ENCODE measurements at places on chromosomes 13 and 19.

GRCh38 chr13:34833562-34834182, 108.4 kb upstream of the NBEA start:
- DNase-seq, result no peak

DNA sequence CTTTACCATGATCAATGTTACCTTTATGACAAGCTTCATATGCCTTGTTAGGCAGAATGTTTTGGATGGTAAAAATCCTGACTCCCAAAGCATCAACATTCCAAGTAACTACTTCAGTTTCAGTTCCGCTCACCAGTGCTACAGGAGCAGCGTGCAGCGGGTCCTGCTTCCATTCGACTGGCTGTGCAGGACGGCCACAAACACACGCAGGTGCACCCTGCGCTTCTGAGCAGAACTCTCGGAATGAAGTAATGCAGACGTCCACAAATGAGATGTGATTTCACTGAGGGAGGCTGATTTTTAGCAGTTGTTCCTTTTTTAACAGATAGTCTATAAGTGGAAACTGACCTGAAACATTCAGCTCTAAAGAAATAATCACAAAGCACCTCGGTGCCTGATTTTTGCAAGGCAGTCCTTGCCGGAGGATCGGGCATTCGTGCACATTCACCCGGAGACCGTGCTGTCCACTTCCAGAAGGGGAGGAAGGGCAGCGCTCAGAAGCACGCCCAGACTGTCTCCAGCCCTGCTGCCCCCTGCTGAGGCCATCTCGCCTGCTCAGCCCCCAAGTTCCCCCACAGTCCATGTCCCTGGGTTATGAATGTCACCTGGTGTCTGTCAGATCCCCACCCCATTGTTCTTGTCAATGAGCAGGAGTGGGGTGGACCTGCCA, 85.8 kb downstream of the RAB20 start:
- peak; percentile 87 for DNase-seq

DNA sequence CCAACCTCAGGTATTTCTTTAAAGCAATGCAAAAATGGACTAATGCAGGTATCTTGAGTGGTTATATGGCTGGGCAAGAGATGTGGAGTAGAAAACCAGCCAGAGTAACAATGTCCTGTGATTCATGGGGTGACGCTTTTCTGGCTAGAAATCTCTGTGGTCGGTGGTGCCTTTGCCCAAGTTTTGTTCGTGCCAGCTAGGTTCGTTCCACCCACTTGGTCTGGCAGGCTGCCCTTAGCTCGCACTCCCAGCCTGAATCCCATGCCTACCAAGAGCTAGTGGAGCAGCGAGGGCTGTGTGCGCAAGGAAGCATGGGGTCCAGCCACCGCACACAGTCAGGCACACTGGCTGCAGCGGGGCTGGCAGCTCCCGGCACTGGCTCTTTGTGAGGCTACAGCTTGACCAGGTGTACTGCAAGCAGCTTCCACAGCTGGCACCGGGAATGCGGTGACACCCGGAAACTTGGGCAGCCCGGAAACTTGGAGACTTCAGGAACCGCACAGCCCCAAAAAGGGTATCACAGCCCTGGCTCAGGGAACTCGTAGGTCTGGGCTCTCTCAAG, 349.6 kb upstream of the PCDH20 start:
- no peak for DNase-seq

DNA sequence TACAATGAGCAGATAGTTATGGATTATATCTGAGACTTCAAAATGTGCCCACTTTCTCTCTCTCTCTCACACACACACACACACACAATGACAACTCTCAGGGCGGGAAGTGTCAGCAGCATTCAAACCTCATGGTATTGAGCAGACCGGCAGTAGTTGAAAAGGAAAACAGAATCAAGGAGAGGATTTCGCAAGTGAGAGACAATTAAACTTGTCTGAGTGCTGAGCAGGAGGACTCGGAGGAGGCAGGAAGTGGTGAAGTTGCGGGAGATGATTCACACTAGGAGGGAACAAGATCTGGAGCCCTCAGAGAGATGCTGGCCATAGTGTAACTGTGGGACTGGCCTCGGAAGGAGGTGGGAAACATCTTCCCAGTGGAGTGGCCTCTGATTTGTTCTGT, 353.1 kb downstream of the EFNB2 start:
- DNase-seq, result no peak

GRCh38 chr19:14115756-14116155, 1.8 kb downstream of the PRKACA start:
- no peak for DNase-seq

DNA sequence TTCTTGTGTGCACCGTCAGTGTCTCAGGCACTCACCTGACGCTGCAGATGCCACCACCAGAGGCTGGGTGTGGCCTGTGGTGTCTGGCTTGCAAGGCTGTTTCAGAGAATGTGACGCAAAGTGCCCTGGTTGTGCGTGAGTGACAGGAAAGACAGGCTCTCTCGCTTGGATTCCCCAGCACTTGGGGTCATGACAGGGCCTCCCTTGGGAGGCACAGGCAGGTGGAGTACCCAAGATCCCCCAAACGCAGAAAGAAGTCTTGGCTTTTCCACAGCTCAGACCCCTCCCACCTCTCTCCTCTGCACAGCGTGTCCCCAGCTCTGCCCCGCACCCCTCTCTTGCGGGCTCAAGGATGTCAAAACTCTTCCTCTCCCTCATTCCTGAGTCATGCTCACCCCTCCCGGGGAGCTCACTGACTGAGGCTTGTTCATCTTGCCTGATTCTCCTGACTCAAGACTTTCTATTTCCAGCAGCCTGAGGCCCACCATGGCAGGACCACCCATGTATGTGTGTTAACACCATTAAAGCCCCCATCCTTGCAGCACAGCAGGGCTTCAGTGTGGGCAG, 21.0 kb downstream of the DHX34 start:
- no peak for DNase-seq

- no peak for DNase-seq
Observed at GRCh38 chr13:35524171-35524570, 47.7 kb upstream of the MAB21L1 start.

GRCh38 chr19:40356681-40357595, 8.4 kb downstream of the PLD3 start:
- no peak for DNase-seq

DNA sequence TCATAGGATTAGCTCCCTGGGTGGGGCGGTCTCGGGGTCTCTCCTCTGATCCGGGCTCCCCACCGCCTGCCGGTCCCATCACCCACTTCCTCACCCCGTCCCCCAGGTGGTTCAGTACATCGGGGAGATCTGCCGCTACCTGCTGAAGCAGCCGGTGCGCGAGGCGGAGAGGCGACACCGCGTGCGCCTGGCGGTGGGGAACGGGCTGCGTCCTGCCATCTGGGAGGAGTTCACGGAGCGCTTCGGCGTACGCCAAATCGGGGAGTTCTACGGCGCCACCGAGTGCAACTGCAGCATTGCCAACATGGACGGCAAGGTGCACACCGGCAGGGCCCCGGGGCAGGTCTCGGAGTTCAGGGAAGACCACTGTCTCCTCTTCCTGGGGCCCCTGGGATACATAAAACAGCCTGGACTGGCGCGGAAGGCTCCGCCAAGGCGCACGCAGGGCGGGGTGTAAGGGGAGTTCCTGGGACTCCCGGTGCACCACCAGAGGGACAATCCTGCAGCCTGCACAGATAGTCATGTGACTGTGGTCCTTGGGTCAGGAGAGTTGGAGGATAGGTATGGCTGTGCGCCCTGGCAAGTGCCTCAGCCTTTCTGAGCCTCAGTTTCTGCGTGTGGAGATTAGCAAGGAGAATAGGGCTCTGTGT, 14.2 kb upstream of the PGLS start:
- no peak for DNase-seq

DNA sequence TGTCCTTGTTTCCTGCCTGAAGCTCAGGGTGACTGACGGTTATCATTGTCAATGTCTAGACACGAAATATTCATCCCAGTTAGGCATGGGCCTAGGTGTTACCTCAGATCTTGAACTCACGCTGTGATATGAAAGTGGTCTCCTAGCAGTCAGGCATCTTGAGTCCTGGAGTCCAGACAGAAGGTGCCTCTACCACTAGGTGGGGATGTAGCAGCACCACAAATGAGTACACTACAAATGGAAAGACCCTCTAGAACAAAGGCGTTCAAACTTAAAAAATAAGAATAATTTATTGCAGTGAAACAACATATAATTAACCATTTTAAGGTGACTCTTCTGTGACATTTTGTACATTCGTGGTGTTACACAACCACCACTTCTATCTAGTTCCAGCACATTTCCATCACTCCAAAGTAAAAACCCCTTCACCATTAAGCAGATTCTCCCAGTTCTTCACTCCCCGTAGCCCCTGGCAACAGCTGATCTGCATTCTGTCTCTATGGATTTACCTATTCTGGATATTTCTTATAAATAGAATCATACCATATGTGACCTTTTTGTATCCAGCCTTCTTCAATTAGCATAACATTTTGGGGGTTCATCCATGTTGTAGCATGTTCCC, 11.9 kb upstream of the FRY start:
- DNase-seq, result peak; percentile 10

DNA sequence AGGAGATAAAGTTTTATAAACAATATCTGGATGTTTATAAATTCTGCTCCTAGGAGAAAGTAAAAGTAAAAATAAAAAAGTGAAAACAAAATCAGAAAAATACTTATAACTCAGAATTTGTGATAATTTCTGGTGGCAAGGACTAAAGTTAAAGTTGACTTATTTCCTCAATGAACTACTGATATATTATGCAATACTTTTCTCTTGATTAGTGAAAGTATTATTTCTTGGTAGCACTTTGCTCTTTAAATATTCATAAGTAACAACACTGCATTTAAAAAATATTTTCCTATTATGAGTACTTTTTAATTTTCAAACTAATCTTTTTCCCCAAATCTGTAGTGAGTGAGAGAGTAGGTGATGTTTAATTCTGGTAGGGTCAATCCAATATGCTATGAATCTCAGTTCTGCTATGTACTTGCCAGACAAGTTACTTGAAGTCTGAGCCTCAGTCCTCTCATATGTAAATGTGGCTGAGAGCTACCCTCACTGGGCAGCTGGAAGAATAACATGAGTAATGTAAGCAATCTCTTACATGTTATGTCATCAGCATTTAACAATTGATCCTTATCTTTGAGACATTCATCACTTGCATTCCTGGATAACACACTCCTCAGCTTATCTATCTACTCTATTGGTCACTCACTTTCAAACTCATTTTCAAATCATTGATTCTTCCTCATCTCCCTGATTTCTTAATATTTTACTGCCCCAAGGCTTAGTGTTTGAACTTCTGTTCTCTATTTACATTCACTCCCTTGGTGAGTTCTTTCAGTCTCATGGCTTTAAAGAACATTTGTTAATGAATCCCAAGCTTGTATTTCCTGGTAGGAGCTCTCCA, 239.0 kb downstream of the RGCC start:
- no peak for DNase-seq

DNA sequence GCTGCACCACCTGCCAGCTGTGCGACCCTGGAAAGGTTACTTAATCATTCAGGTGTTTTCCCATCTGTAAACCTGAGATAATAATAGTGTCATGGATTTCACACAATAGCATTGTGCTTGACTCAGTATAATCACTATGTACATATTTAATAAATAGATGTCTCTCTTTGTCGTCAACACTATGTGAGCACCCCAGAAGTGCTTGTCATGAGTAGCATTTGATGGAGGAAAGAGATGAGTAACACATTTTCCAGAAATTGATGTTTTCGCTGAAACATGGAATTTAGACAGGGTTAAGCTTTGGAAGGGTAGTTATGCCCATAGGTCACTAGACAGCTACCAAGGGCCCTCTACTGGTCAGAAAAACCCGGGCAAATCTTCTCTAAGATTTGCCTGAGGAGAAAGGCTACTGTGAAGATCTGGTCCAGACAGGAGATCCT, 9.5 kb upstream of the MBNL2 start:
- DNase-seq, result peak; percentile 10

GRCh38 chr13:91813253-91813652, 414.8 kb downstream of the GPC5 start:
- DNase-seq, result no peak

Data from RPMI8226 (cell line).